Activated naive CD8-positive, alpha-beta T cell treated with anti-CD3 and anti-CD28 coated beads, Interleukin-2, amount 10 ng/mL, durations not matched to agents 7 days and 5 days (primary cell): ENCODE measurements at places on chromosomes 16 and 17. TPM values are rescaled to one million over a fixed set of nuclear protein-coding genes. Genes with fewer than 3 reads are reported as not detected.

DNA sequence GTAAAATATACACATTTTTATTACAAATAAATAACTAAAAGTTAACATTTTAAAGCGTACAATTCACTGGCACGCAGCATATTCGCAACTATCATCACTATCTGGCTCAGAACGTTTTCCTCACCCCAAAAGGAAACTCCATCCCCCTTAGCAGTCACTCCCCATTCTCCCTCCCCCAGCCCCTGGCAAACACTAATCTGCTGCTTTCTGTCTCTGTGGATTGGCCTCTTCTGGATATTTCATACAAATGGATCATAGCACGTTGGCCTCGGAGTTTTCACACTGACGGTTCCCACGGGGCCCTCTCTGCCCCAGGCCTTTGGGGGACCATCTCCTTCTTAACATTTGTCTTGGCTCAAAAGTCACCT, 64.6 kb downstream of the RTN4RL1 start:
- H3K36me3 ChIP-seq = no peaks in the 10 kb centered on the region
- no peaks in the 10 kb centered on the region for H3K4me1 ChIP-seq
- H3K4me3 ChIP-seq = no peak overlapping the region
- no peaks in the 10 kb centered on the region for H3K27me3 ChIP-seq

DNA sequence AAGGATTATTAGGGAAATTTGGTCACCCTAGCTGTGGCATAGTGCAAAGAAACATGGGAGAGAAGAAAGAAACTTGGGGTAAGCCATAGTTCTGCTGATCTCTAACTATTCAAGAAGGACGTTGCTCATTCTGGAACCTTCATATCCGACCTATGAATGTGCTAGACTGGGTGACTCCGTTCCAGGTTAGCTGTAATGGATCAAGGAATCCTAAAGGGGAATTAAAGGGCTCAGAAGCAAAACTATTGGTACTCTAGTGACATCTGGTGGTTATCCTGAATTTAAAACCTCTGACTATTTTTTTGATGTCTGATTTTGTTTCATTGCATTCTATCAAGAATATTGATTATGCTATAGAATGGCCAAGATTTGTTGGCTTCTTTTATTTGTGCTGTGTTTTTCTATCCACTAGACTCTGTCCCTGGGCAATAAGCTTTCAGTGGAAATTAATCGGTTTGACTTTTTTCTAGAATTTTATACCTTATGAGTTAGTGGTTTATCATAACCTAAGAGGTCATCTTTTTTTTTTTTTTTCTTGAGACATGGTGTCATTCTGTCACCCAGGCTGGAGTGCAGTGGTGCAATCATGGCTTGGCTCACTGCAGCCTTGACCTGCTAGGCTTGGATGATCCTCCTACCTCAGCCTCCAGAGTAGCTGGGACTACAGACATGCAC, 19.5 kb downstream of the PCTP start:
- H3K4me1 ChIP-seq = no peaks in the 10 kb centered on the region
- H3K27ac ChIP-seq = no peak overlapping the region
- no peak overlapping the region for H3K4me3 ChIP-seq

GRCh38 chr16:9183682-9184353, 92.4 kb downstream of the HAPSTR1 start:
- no peaks in the 10 kb centered on the region for H3K4me1 ChIP-seq
- H3K4me3 ChIP-seq = no peak overlapping the region
- DNase-seq = no peak

GRCh38 chr16:53821487-53821886, 117.5 kb downstream of the FTO start:
- no peaks in the 10 kb centered on the region for H3K27me3 ChIP-seq
- H3K4me1 ChIP-seq = peaks cover 5% of the 10 kb centered on the region
- H3K36me3 ChIP-seq = peaks cover under 1% of the 10 kb centered on the region
- no peak overlapping the region for H3K27ac ChIP-seq

HOXB2 gene
- 20.0 TPM for total RNA-seq

MT1F gene
- 27.8 TPM for total RNA-seq

OR1F1 gene
- total RNA-seq = not detected

KRTAP4-9 gene
- total RNA-seq = not detected

KRTAP1-1 gene
- total RNA-seq = not detected
